ENCODE measurements at places on chromosomes 6 and 20.

- DNase-seq: no peak
These were observed 733.7 kb upstream of the CITED2 start for GRCh38 chr6:140108167-140108566.

- DNase-seq: no peak
These were observed 1.3 kb downstream of the PRSS16 start for GRCh38 chr6:27248783-27249182.

GRCh38 chr20:10271494-10272219, 53.0 kb downstream of the SNAP25 start:
- no peak for DNase-seq

GRCh38 chr6:39617520-39617919, 107.7 kb downstream of the KIF6 start:
- DNase-seq: no peak

DNA sequence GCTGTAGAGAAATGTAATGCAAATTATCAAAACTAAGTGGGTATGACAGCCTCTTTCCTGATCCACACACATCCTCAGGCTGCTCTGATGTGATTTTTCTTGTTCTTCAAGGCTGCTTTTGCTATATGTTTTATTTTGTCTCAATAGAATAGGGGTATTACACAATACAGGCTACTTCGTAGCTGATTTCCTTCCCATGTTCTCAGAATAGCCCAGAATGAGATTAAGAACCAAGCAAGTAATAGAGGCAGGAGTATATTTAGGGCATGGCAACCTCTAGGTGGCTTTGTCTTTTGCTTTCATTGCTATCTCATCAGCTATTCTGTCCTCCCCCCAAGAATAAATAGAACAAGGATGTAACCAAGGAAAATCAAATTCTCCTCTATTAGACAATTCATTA, 241.8 kb downstream of the ALDH8A1 start:
- no peak for DNase-seq

- no peak for DNase-seq
These were observed 4.2 kb upstream of the SAPCD1 start for GRCh38 chr6:31758281-31758680.

GRCh38 chr20:54014293-54014926, 56.0 kb downstream of the BCAS1 start:
- no peak for DNase-seq

GRCh38 chr6:35034411-35035191, 106.5 kb downstream of the TCP11 start:
- DNase-seq: peak; percentile 70

DNA sequence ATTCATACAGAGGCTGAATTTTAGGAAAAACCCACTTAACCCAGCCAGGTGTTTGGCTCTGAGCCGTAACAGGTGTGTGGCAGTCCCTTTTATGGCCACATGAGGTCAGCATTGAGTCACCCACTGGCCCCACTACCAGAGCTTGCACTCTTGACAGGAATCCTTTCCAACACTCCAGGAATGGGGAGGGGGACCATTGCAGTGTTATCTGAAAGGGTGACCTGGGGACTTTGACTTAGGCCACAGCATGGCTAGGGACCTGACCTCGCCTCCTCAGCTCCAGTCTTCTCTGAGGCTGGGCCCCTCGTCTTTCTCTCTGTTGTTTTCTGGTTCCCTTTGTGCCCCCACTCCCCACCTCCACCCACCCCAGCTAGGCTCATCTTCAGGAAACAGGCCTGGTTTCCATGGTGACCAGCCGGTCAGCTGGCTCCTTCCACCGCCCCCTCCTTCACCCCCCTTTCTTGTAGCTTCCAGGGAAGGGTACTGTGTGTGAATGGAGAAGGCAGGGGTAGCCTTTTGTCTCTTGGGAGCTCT, 2.1 kb upstream of the TMEM151B start:
- no peak for DNase-seq

- peak; percentile 68 for DNase-seq
These were observed 227.1 kb downstream of the ANKRD60 start for GRCh38 chr20:58001381-58001780.

GRCh38 chr20:51354769-51355319, 187.7 kb downstream of the NFATC2 start:
- DNase-seq: no peak

Measured in psoas muscle (tissue), 8 donors.